ENCODE measurements at places on chromosomes 13 and 19.

DNA sequence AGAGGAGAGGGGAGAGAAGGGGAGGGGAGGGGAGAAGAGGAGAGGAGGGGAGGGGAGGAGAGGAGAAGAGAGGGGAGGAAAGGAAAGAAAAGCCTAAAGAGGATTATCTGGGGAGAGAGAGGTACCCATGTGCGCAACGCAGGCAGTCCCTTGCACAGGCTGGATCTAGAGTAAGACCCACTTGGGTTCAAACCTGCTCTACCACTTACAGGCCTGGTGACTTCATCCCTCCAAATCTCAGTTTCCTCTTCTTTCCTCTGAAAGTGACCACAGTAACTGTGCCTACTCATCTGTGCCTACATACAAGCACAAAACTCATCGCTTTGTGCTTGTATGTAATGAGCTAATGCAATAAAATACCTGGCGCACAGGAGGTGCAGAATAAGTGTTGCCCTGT is 732 bp upstream of the MAP1S start:
- DNase-seq: no peak

DNA sequence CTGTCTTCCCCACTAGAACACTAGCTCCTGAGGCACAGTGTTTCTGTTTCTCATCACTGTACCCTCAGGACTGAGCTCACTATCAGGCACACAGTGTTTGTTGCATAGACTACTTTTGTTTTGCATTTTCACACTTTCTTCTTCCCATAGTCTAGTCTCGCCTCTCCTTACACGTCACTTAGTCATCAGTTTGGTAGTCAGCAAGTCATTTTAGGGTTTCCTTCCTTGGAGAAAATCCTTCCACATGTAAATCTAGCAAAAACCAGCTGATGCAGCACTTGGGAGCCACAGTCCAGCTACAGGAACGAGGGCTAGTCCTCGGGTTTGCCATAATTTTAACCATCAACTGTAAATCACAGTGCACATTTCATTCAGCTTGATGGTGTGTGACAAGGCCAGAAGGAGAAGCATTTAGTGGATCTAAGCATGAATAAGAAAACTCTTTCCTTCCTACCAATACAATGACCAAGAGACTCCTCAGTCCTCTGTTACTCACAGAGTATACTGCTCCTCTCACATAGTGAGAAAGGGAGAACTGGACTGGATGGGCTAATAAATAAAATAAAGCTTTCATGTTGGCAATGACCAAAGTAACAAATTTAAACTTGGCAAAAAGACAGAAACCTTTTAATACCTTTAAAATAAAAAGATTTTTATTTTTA is 221.0 kb downstream of the KLF12 start:
- peak; percentile 70 for DNase-seq

- DNase-seq: peak; percentile 93
Observed at GRCh38 chr13:74206061-74206561, 71.9 kb upstream of the KLF12 start.

DNA sequence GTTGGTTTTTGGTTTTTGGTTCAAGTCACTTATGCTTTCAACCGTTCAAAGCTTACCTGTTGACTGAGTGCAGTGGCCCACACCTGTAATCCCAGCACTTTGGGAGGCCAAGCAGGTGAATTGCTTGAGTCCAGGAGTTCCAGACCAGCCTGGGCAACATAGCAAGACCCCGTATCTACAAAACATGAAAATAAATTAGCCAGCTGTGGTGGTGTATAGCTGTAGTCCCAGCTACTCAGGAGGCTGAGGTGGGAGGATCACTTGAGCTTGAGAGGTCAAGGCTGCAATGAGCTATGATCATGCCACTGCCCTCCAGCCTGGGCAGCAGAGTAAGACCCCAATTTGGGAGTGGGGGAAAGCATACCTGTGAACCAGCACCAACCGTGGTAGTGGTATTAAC is 43.7 kb downstream of the PEX11G start:
- DNase-seq: no peak

GRCh38 chr19:13207237-13207845 is 57.1 kb downstream of the IER2 start:
- no peak for DNase-seq

DNA sequence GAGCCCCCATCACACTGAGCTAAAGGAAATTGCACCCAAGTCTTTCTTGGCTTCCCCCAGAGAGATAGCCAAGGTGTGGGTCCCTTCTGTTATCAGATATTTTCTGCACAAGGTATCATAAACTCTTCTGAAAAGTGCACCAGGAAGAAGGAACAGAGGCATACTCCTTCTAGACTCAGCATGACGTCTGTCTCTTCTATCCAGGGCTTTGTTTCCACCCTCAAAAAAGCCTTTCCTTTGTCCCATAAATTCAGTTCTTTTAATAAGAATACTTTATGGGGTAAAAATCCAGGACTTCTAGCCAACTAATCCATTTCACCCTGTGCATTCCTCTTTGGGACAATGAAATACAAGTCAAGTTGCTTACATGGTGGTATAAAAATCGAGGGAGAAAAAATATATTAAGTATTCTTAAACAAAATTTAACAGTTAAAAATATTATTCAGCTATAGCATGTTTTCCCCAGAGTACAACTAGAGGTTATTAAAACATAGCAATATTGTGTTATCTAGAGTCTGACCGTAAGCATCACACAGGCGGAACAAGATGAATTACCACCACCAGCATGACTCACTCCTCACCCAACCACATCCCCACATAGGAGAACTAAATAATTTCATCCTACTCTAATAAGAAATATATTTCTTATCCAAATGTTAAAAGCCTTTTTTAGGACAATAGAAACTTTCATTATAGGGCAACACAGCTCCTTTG is 79.9 kb upstream of the GPC6 start:
- peak; percentile 79 for DNase-seq

- DNase-seq: peak; percentile 35
Observed at GRCh38 chr19:17209126-17210036, 5.8 kb upstream of the USE1 start.

DNA sequence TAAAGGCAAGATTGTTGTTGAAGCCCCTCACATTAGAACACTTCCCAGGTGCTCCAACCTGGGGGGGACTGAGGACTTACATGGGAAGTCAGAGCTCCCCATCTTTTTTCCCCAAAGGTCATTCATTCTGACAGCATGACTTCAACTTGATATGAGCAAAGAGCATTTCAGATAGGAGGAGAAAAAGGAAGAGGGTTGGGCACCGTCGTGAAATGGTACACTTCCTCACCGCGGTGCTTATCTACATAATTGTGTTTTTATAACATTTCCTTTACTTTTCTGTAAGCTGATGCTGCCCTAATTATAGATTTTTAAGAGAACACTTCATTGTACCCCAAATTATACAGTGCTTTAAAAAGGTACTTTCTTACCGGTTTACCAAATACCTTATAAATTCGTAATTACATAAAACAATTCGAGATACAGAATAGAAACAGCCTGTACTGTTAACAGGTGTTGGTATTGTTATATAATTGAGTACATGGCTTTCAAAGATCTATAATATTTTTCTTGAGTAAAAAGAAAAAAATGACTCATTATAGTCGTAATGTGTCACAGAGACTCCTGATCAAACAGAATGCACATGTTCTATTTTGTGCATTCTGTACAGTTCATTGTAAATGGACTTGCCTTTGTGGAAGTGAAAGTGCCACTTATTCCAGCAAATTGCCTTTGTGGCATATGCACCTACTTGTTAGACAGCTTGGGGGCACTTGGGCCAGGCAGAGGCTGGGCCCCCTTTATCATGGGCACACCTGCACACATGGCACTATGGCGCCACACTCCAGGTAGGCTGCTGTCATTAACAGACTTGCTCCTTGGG is 81.8 kb downstream of the GGACT start:
- DNase-seq: no peak

GRCh38 chr19:5048727-5049553 is 80.0 kb downstream of the KDM4B start:
- DNase-seq: peak; percentile 74

DNA sequence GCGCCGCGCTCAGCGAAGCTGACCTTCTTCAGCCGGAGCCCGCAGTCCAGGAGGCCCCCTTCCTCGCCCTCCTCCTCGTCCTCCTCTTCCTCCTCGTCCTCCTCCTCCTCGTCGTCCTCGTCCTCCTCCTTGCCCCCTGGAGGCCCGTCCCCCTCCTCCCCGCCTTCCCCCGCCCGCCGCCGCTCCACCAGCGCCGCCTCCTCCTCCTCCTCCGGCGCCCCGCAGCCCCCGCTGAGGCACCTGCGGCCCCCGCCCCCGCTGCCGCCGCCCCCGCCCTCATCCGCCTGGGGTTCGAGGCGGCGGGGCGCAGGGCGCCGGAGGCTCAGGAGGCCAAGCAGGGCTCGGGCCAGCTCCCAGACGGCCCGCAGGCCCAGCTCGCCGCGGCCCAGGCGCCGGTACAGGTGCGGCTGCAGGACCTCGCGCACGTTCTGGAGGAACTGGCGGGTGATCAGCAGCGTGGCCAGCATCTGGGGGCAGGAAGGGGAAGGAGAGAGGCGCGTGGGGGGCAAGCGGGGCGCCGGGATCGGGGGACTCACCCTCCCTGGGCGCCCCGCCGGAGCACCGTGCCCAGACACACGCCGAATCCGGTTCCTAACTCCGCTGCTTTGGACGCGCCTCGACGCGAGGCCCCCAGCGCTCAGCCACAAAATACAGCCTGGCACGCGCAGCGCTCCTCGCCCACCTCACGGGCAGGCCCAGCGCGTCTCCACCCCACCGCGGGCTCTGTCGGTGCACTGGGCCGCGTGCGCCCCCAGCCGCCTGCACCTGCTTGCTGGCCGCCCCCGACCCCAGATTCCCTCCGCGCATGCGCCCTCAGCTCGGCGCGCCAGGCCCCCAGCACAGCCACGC is 5.9 kb downstream of the ANO8 start:
- no peak for DNase-seq

- DNase-seq: no peak
Observed at GRCh38 chr13:66951426-66951825, 278.7 kb downstream of the PCDH9 start.

GRCh38 chr19:708154-709143 is at the start of gene PALM:
Gene PALM, plus strand, starts transcription at chr19:708935. Its CDS starts 212 bp downstream, at chr19:709147.
- DNase-seq: peak; percentile 32

- DNase-seq: no peak
Observed at GRCh38 chr19:38421856-38422255, 4.2 kb downstream of the RASGRP4 start.

- DNase-seq: no peak
Observed at GRCh38 chr13:79910875-79911540, 429.9 kb downstream of the SPRY2 start.

- DNase-seq: no peak
Observed at GRCh38 chr13:79245937-79246577, 160.0 kb downstream of the RBM26 start.

GRCh38 chr19:49983645-49984229 is 22.8 kb upstream of the SIGLEC11 start:
- peak; percentile 25 for DNase-seq

DNA sequence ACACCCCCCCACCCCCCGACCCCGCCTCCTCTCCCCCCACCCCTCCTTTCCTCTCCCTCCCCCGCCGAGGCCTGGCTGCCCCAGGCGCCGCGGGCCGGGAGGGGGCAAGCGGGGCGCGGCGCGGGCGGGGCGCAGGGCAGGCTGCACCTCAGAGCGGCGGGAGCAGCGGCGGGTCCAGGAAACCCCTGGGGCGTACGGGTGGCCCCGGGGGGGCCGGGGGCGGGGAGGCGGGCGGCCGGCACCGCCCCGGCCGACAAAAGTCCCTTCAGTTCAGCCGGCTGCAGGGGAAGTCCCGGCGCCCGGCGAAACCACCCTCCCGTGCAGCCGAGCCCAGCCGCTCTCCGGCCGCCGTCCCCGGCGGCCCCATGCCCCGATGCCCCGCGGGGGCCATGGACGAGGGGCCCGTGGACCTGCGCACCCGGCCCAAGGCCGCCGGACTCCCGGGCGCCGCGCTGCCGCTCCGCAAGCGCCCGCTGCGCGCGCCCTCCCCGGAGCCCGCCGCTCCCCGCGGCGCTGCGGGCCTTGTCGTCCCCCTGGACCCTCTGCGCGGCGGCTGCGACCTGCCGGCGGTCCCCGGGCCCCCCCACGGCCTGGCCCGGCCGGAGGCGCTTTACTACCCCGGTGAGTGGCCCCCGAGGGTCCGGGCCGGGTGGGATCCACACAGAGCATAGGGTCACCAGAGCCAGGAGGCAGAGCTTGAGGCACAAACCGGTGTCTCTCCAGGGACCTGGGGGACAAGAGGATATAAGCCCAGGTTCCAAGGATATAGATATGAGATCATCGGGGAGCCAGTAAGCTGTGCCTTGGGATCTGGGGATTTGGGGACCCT is at the start of gene BCL3:
Gene BCL3 (plus strand): TSS at position 283 of the 829 bp plus-strand sequence. CDS start 83 bp downstream, at position 366.
- DNase-seq: peak; percentile 82

DNA sequence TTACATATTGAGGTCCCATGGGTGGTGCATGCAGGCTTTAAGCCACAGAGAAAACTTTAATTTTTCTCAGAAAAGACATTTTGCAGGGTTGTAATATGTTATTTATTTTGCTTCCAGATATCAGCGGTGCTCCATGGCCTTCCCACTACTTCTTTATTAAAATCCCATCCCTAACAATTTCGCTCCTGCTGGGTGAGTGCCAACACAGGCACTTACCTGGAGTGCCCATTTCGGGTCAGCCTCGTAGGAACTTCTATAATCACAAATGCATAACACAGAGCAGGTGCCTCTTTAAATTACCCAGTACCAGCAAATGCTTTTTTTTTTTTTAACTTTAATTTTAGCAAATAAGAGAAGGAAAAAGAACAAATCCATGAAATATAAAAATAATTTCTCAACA is 86.4 kb downstream of the EFNB2 start:
- DNase-seq: no peak

DNA sequence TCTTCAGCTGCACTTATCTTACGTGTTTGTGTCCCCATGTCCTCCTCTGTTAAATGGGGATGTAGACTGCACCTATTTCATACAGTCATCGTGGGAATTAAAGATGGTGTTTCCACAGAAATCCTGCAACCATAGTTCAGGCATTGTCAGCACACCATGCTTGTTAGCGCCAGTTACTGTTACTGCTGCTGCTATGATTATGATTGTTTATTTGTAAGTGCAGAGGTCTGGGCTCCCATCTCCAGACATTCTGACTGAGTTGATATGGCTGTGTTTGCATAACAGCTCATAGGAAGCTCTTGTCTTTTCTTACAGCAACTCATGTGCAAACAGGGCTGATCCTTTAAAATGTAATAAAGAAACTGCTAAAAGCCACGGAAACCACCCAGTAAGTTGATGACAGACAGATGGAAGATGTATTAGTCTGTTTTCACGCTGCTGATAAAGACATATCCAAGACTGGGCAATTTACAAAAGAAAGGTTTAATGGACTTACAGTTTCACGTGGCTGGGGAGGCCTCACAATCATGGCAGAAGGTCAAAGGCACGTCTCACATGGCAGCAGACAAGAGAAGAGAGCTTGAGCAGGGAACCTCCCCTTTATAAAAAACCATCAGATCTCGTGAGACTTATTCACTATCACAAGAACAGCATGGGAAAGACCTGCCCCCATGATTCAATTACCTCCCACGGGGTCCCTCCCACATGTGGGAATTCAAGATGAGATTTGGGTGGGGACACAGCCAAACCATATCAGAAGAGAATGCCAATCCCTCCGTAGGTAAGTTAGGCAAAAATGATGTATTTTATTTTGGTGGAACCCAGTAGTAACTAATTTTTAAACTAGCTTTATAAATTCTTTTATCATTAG is 1.6 kb downstream of the ZSCAN5A start:
- DNase-seq: no peak

GRCh38 chr13:66948910-66949309 is 281.2 kb downstream of the PCDH9 start:
- no peak for DNase-seq
